ENCODE measurements at places on chromosomes 2 and 18. TPM values are rescaled to one million over a fixed set of nuclear protein-coding genes. Genes with fewer than 3 reads are reported as not detected.

The TNFRSF11A gene
- polyA plus RNA-seq: 2.5 TPM

The GNLY gene
- 2.1 TPM for polyA plus RNA-seq

The DYNAP gene
- polyA plus RNA-seq: not detected

The MOGAT1 gene
- not detected for polyA plus RNA-seq

The RGPD3 gene
- 0.79 TPM for polyA plus RNA-seq

The LCT gene
- 0.15 TPM for polyA plus RNA-seq

The RAB17 gene
- polyA plus RNA-seq: 18.3 TPM

Data from left lung (tissue), 14 donors.